NCI-H510A treated with DMSO at 0.1 percent for 48 hours (cell line): ENCODE measurements at places on chromosomes 11 and 22.

GRCh38 chr22:25346859-25347751 is 127.7 kb downstream of the CRYBB2 start:
- no peak for DNase-seq

DNA sequence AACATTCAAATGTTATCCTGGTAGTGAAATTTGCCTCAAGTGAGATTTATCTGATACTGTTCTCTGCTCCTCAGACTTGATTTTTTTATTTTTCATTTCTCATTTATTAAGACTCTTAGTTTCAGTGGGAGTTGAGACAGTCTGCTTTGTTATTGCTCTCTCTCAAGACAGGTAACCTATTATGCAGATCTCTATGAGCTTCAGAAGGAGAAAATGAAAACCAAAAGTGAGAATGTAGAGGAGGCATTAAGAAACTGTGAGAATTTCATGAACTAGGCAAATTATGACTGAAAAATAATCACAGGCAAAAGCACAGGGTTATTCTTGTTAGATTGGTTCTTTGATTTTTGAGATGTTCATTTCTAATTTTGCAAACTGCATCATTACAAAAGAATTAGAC is 290.0 kb upstream of the CHORDC1 start:
- no peak for DNase-seq

- DNase-seq = no peak
Measured at GRCh38 chr11:113623114-113623513, 83.0 kb downstream of the TMPRSS5 start.

DNA sequence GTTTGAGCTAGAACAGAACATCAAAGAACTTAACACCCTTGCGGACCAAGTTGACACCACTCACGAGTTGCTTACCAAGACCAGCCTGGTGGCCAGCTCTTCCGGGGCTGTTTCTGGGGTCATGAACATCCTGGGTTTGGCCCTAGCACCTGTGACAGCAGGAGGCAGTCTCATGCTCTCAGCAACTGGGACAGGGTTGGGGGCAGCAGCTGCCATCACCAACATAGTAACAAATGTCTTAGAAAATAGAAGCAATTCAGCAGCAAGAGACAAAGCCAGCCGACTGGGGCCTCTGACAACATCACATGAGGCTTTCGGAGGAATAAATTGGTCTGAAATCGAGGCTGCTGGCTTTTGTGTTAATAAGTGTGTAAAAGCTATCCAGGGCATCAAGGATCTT is 8.7 kb downstream of the APOL5 start:
- DNase-seq = no peak

GRCh38 chr11:122747351-122747781 is 90.9 kb upstream of the CRTAM start:
- no peak for DNase-seq

- DNase-seq = no peak
Measured at GRCh38 chr11:101872171-101872882, 42.5 kb upstream of the CEP126 start.

- peak; percentile 8 for DNase-seq
Measured at GRCh38 chr11:78339483-78339882, 78.1 kb downstream of the GAB2 start.

DNA sequence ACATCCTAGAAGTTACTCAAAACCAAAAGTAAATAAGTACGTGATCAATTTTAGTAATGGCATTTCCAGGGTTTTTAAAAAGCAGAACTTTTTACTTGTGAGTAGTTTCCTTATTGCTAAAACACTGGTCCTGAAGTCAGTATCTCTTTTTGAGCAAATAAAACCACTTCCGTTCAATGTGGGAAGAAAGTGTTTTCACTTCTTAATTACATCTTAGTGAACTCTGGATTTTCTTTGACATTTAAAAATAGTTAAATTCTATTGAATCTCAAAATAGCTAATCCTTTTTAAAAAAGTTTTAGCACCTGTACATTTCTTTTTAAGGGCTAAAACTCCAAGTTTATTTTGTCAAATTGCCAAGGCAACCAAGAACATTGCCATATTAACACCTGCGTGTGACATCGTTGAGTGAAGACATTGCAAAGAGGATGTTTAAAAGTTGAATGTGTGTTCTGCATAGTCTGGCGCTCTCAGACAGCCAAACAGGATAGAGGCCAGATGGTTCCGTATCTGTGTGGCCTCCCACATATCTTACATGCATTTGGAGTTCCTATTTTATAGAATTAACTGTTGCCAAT is 17.2 kb upstream of the OR5B21 start:
- no peak for DNase-seq

GRCh38 chr11:30553521-30554110 is 32.5 kb downstream of the MPPED2 start:
- no peak for DNase-seq

- DNase-seq = peak; percentile 88
Measured at GRCh38 chr11:118911880-118912741, 13.6 kb downstream of the BCL9L start.

DNA sequence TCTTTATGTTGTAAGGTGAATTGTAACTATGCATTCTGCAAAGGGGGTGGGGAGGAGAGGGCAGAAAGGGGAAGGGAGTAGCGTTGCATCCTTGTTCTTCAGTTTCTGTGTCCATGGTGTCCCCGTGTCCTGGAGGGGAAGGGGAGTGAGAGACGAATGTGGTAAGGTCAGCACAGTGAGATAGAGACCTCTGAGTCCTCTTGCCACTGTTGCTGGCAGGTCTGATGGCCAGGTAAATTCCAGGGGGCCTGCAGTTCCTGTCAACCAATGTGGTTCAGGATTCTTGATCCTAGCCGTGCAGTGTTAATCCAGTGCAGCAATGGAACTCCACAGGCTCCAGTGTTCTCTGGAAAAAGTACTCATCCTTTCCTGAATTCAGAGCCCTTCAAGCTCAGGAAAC is 14.6 kb upstream of the ADSL start:
- DNase-seq = no peak

DNA sequence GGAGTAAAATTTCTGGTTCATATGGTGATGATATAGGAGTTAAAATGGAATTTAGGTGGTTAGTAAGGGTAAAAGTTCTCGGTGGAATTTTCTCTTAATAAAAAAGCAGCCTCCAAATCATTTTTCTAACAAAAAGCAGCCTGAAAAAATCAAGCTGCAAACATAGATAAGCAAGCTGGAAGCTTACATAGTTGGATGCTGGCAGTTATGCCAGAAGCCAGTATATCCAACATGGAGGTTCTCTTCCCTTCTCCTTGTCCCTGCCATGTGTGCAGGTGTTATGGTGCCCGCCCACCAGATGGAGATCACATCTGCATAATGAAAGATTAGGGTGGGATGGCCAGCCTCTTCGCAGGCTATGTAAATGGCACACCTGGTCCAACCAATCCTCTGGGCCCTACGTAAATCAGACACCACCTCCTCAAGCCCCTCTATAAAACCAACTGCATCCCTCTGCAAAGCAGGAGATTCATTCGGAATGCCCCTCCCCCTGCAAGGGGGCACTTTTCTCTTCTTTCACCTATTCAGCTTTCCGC is 22.4 kb downstream of the PIWIL3 start:
- no peak for DNase-seq

DNA sequence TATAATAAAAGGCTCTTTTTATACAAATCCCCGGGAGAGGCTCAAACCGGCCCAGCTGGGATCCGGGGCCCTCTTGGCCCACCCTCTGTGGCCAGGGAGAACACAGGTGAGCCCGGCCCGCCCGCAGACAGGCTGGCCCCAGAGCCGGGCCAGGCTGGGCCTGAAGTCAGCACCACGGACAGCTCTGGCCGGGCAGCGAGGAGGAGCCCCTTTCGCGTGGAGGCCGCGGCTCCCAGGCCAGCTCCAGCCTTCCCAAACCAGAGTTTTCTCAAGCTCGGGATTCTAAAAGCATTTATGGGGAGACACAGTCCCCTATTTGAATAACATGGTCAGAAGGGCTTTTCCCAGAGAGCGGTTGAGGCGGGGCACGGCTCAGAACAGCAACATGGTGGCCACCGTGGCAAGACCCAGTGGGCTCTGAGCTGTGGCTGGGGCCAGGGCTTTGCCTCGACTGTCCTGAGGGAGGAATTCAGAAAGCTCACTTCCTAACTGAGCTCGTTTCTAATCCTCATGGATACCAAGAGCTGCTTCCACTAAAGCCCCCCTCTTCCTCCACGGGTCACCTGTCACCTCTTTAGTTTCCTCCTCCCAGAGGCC is 115.4 kb downstream of the BRD1 start:
- no peak for DNase-seq

- DNase-seq = peak; percentile 17
Measured at GRCh38 chr22:46582281-46582933, 37.8 kb upstream of the GRAMD4 start.

DNA sequence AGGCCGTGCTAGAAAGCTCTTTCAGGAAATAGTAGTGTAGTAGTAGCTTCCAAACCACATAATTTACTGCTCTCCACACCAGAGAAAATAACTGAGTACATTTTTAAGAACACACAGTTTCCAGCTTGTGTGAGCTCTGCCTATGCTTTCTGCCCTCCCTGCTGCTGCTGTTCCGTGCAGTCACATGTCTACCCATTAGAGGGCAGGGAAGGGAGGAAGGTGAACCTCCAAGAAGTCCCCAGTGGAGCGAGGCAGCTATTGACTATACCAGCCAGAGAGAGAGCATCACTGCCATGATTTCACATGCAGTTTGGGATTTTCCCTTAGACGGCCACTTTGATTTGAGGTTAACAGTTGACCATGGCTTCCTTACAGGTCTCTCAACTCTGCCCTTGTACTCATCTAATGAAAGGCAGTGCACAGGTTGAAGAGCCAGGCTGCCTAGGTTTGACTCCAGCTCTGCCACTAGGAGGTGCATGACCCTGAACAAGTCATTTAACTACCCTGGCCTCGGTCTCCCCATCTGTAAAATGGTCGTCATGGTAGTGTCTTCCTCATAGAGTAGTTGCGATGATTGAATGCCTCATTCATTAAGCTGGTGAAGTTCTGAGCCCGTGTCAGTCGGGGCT is 19.7 kb upstream of the CTTN start:
- no peak for DNase-seq

DNA sequence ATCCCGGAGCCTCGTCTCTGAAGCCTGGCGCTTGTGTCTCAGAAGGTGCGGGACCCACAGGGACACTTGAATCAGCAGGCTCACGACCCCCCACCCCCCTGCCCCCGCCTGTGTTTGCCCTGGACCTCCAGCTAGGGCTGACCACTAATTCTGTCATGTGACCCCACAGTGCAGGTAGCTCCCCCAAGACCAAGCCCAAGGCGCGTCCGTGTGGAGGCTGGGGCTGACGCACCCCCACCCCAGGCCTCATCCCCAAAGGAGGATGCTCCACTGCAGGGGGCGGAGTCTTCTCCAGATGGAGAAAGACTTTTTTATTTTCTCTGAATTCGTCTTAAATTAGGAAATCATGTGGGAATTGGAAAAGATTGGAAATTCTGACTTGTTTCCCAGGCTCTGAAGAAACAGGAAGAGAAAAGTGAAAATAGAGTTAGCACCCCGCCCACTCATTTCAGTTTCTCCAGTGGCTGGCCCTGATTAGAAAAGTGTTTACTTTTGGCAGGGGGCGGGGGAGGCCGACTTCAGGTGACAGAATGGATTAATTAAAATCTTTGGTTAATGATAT is 1.0 kb upstream of the RELA start:
- no peak for DNase-seq

DNA sequence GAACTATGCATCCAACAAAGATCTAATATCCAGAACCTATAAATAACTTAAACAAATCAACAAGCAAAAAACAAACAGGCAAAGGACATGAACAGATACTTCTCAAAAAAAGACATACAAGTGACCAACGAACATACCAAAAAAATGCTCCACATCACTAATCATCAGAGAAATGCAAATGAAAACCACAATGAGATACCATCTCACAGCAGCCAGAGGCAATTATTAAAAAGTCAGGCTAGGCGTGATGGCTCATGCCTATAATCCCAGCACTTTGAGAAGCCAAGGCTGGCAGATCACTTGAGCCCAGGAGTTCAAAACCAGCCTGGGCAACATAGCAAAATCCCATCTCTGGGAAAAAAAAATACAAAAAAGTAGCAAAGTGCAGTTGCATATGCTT is 10.7 kb downstream of the SAA4 start:
- no peak for DNase-seq

GRCh38 chr11:110629594-110629993 is 82.6 kb downstream of the ARHGAP20 start:
- DNase-seq = no peak

GRCh38 chr22:27911330-27911729 is 7.7 kb downstream of the PITPNB start:
- no peak for DNase-seq

- DNase-seq = no peak
Measured at GRCh38 chr11:84413549-84413948, 1127.4 kb upstream of the CCDC90B start.

GRCh38 chr11:6414874-6415328 is 4.0 kb downstream of the APBB1 start:
- DNase-seq = no peak

DNA sequence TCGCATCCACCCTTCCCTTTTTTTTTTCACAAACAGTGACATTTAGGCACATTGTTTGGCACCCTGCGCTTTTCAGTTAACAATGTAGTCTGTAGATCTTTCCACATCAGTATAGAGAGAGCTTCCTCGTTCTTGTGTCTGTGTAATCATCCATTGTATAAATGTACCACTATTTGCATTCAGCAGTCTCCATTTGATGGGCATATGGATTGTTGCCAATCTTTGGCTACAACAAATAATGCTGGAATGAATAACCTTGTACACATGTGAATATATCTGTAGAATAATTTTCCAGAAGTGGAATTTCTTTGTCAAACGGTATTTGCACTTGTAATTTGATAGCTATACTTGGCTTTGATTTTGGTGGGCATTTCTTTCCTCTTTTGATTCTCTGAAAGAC is 17.1 kb downstream of the MPEG1 start:
- DNase-seq = no peak

DNA sequence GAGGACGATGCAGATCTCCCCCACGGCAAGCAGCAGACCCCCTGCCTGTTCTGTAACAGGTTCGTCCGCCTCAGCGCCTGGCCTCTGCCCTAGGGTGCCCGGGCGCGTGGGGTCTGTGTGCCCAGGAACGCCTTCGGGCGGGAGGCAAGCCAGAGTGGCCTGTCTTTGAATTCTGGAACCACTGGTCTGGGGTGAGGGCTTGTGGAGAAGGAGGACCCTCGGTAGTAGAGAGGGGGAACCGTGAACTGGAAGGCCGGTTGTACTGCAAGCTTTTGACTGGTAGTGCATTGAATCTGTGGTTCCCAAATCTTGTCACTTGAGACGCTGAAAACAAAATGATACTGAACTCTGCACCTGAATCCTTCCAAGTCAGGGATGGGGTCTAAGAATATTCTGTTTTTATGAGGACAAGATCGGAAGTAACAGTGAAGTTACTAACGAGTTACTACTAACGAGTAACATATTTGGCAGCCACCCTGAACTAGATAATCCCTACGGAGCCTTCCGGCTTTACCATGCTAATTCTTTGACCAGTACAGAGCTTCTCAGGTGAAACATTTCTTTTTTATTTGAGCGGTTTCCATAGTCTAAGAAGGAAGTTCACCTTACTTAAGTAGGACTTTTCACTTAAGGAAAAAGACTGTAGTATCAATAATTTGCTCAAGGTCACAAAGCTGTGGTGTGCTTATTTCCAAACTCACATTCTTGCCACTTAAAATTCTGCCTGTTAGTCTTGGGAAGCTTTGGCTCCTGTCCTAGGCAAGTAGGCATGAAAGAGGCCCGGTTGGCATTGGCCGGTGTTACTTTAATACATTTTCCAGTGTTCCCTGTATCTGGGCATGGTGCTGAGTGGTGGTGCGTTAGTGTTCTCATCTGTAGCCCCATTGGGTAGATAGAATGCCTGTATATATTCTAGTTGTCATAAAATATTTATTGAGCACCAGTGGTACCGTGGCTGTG is 860 bp downstream of the PRMT3 start:
- DNase-seq = peak; percentile 18
